ENCODE measurements at places on chromosomes 3 and 15.

GRCh38 chr3:56323986-56324420, 144.3 kb downstream of the ERC2 start:
- DNase-seq: no peak

GRCh38 chr3:53880396-53881345, 1.3 kb downstream of the ACTR8 start:
- DNase-seq: no peak

GRCh38 chr3:125186261-125186787, 26.2 kb downstream of the SLC12A8 start:
- DNase-seq: no peak

DNA sequence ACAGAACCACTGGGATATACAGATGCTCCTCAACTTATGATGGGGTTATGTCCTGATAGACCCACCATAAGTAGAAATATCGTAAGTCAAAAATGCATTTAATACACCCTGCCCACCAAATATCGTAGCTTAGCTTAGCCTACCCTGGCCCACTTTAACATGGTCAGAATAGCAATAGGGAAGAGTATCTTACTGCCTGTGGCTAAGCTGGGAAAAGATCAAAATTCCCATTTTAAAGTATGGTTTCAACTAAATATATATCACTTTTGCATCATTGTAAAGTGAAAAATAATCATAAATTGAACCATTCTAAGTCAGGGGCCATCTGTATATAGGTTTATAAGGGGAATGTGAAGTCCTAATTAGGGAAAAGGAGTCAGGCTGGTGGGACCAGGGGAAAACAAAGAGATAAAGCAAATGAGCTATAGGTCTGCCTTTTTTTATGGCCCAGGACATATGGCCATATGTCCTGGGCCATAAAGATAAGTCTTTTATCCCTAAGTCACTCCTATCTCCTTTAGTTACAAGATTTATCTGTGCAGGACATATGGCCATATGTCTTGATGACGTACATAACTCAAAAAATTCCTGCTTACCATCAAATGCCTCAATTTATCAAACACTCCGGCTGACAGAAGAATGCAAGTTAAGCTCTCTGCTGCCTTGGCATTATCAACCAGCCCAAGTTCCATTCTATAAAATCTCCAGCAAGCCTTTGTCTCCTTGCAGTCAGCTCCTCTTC, 11.2 kb downstream of the RTP3 start:
- no peak for DNase-seq

- no peak for DNase-seq
Measured at GRCh38 chr3:149366031-149366430, 11.4 kb downstream of the TM4SF1 start.

DNA sequence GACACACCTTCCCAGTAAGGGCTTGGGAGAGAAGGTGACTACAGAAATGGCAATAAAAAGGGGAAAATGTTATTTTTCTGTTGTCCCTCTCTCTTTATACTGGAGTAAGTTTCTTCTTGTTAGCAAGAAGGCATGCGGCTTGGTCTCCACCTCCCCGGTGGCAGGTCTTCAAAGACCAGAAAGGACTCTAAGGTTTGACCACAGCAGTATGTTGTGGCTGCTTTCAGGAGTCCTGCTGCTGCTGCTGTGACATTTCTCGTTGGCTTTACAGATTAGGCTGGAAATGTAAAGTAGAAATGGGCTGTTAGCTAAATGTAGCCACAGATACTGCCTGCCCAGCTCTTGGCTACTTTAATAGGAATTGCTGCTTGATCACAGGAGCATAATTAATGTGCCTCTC, 175.8 kb upstream of the ZBTB20 start:
- no peak for DNase-seq

DNA sequence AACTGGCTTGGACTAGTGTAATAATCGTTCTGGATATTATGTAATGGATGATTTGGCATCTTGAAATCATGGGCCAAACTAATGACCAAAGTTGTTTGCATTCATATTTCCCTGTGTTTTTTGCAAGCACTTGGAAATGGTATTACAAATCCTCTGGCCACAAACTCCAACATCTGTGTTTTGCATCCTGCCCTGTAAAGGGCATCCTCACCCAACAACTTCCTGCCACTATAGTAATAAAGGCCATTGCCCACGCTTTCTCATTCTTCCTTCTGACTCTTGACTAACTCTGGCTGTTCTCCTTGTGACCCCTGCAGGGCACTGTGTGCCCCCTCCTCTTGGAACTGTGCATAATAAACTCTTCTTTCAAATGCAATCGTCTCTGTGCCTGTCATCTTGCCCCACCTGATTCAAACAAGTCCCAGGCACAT, 25.4 kb upstream of the PSMD6 start:
- DNase-seq: no peak

DNA sequence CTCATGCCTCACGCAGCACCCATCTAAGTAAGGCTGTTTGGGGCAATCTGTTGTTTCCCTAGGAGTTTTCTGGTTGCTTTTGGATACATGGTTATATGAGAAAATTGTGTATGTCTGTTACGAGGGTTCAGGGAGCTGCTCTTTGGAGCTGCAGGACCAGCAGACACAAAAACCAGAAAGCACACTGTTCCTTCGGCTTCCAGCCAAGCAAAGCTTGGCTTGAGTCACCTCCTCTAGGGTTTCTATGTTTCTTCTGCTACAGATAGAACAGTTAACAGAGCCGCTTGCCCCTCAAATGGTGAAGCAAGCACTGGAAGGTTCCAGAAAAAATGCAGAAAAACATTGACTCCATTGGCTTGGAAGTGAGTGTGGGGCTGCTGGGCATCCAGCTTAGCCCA, 49.2 kb upstream of the CTDSPL start:
- no peak for DNase-seq

DNA sequence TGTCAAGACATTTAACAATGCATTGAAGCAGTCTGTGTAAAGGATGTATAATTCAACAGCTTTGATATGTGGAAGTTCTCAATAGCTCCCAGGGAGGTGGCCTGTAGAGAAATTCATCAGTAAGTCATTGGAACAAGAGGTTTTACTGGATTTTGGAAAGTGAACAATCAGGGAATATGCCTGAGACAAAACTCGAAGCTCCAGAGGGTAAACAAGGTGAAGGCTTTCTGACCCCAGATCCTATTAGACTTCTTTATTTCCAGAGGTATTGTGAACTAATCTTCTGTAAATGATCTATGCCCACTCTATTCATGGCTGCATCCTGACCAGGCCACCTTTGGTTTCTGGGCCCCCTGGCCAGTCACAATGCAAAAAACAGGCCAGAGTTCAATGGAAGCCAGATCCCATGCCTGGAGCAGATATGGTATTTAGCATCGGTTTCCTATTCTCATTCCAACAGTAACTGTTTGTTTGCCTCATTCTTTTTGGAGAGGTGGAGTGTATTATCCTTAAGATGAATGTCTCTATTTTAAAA, 177.3 kb downstream of the SATB1 start:
- no peak for DNase-seq

- DNase-seq: no peak
Measured at GRCh38 chr3:123719862-123720453, 135.1 kb upstream of the HACD2 start.

DNA sequence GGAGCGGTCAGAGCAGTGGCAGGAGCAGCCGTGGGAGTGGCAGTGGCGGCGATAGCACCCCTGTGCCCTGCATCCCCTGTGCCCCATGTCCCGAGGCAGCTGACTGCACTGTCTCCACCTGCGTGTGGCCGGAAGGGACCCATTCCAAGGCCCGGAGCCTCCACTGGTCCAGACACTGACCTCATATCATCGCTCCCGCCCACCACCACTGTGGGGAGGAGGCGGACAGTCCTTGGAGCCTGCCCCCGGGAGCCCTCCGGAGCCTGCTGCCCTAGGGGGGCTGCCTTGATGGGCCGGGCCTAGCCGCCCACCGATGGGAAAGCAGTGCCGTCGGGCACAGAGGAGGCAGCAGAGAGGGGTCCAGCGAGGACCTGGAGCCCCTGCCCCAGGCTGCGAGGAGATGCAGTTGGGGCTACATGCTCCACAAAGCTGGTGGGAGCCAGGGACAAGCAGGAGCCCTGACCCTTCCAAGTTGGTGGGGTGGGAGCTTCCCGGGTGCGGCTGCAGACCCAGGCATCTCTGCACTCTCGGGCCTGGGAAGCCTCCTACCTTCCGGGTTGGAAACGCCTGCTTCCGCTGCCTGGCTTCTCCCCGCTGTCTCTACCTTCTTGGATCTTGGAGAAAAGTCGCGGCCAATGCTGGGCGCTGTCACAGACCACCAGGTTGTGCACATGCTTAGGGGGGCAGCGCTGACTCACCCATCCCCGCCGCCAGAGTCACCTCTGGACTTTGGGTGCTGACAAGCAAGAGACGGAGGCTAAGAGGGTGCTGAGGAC, 283.2 kb upstream of the ROBO1 start:
- DNase-seq: no peak

DNA sequence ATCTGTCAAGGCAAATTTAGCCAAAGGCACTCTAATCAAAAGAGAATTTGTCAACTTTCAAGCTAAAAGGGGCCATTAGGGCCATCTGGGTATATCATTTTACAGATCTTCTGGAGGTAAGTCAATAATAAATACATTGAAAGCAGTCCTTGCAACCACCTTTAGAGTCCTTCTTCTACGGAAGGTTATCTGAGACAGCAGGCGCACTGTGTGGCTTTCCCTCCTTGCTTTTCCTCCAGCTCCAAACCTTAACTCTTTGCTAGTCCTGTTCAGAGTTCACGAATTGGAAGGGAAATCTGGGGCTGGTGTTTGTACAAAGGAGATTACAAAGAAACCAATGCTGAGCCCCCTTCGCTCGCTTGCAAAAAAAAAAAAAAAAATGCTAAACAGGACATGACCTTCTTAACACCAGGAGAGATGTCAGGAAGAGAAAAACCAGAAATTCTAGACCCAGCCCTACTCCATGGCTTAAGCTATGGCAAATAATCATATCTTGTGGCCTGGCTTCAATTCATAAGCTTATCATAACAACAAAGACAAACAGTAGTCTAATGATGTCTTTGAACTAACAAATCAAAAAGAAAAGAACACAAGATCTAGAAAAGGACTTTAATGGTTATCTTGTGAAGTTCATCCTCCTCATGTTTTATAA, 215.7 kb downstream of the STT3B start:
- DNase-seq: no peak

- no peak for DNase-seq
Measured at GRCh38 chr3:148755570-148755969, 57.9 kb downstream of the AGTR1 start.

GRCh38 chr15:86336051-86336788, 256.5 kb downstream of the AGBL1 start:
- DNase-seq: no peak

- no peak for DNase-seq
Measured at GRCh38 chr3:128285042-128285966, 132.0 kb downstream of the EEFSEC start.

DNA sequence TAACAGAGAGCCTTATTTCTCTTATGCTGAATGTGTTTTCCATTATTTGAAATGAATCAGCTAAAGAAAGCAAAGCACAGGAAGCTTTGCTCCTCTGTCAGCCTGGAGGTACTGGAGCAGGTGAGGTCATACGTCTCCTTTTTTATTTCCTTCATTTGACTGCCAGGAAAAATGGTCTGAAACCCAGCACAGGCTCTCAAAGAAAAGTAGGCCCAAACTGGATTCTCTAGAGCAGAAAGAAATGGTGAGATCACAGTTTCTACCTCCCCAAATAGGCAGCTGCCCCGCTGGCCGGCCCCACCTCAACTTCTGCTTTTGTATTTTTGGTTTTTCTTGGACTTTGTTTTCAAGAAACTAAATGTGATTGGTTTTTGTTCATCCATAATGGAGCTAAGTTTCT, 95.1 kb downstream of the RPL39L start:
- peak; percentile 47 for DNase-seq

- DNase-seq: no peak
Measured at GRCh38 chr3:185508335-185508991, 9.6 kb upstream of the TMEM41A start.

DNA sequence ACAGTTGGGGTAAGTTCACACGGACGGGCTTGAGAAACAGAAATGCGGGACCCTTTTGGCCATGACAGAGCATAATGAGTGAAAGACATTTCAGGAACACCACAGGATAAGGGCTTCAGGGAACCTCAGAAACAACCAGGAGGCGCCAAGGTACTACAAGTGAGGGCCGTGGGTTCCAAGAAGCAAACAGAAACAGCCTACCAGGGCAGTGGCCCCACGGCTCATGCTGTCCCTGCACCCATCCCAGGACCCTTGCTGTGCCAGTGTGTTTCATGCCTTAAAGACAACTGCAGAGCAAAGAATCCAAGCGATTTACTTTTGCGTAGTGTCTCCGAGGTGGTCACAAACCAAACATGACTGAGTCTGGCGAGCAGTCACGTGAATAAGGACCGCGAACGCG, 54.0 kb downstream of the RUBCN start:
- DNase-seq: peak; percentile 8

- no peak for DNase-seq
Measured at GRCh38 chr3:37546876-37547275, 314.8 kb upstream of the CTDSPL start.

DNA sequence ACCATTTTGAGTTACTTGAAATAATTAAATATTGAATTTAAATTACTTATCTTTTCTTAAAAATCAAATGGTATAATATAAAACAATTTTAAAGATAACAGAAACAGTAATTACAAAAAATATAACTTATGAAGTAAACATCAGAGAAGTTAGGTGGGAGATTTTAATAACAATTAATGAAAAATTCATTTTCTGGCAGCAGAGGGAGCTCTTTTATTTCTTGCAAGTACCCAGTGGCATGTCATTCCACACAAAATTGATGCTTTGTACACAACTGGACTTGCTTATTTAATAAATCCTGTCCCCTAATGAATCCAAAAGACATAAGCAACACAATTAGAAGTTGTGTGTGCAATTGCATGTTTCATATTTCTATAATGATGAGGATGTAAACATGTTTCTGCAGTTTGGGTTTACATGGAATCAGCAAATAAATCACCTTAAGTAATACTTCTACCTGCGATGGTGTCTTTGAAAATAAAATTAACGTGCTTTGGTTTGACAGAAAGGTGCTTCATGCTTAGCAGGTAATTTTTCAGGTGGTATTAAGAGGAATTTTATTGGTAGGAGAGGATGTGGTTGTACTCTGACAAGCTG, 861.3 kb downstream of the ZPLD1 start:
- no peak for DNase-seq

DNA sequence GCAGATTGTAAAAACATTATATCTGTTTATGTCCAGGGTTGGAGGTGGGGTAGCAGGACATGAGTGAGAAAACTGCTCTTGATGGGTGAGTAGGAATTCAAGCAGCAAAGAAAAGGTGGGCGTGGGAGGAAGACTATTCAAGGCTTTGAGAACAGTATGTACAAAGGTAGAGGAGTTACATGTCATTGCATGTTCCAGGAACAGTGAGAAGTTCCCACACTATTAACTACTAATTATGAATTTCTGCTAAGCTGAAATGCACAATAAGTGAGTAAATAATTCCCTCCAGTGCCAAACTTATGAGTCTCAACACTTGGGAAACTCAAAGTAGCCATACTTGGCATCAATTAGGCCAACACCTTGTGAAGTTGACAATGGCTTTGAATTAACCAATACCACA, 80.1 kb downstream of the SRGAP3 start:
- no peak for DNase-seq
